Skin of body (tissue), 3 donors: ENCODE measurements at places on chromosomes 5 and 9. TPM values are rescaled to one million over a fixed set of nuclear protein-coding genes. Genes with fewer than 3 reads are reported as not detected.

DNA sequence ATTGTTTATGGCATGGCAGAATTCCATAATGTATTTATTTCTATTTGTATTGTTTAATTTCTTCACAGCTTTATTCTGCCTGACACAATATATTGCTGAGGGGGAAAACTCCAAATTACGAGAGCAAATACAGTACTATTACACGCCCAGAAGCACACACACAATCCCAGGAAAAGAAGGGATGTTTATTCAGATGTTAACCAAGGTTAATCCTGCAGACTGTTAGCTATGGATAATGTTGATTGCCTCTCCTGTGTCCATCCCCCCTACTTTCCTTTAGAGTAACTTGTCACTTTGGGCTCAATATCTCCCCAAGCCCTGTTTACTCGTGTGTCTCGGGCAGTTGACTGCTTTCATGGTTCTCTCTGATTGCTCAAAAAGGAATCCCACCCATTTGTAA lies 84.2 kb upstream of the ERCC6L2 start:
- DNase-seq, result no peak

- no peak for DNase-seq
Measured at GRCh38 chr9:68538200-68538599, 2.5 kb downstream of the TMEM252 start.

The OR13F1 gene
- not detected for total RNA-seq

DNA sequence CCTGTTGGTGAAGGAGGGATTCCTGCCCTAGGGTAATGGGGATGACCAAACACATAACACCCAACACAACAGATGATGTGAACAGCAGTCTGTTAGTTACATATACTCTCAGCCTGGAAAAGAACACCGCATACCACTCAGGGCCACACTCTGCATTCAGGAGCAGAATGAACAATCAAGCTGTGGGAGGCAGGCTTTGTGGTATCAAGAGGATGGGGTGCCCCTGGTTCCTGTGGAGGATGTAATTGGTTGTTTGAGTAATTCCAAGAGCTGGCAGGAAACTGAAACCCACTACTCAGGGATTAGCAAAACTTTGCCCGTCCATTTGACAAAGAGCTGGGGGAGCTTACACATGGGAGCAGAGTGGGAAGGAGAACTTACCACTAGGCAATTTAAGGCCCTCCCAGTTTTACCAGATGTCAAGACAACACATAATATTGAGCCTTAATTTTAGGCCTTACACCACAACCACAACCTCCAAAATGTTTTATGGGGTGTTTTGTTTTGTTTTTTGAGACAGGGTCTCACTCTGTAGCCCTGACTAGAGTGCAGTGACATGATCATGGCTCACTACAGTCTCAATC lies 15.6 kb upstream of the PRKAA1 start:
- no peak for DNase-seq

The TLX3 gene
- not detected for total RNA-seq

DNA sequence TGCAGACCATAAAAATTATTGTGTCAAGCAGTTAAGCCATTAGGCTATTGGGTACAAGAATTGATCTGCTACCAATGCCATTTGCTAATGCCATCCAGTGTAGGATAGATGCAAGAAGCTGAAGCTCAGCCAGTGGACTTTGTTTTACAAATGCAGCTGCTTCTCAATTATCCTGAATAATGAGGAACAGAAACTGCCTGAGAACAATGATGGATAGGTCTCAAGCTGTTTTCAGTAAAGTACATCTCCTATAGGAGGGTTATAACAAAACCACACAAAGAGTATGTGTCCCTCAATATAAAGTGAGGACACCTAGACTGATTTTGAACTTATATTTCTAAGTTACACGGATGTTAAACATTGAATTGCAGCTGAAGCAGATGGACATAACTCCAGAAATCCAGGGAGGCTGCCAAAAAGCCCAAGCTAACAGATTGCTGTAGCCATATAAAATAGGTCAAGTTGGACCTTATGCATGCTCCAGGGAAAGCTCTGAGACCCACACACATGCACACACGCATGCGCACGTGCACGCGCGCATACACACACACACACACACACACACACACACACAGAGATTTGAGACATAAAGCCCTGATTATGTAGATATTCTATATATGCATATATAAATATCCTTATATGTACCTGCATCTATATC lies 482.7 kb upstream of the CD180 start:
- peak; percentile 59 for DNase-seq

GRCh38 chr5:643351-643801 lies 31.2 kb downstream of the CEP72 start:
- DNase-seq, result no peak

DNA sequence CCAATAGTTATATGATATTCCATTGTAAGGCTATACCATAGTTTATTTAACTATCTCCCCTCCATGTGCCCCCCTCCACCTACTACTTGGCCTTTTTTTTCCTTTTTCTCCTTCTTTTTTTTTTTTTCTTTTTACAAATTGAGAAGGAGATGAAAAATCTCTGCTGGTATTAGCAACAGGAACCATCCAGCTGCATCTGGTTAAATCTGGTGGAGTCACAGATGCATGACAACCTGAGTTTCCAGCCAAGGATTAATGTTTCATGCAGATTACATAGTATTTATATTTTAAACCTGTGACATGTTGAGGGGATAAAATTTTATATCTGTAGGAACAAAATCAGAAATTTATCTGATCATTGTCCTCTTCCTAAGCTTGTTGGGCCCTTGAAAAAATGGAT lies 128.5 kb upstream of the IQGAP2 start:
- DNase-seq, result peak; percentile 30

DNA sequence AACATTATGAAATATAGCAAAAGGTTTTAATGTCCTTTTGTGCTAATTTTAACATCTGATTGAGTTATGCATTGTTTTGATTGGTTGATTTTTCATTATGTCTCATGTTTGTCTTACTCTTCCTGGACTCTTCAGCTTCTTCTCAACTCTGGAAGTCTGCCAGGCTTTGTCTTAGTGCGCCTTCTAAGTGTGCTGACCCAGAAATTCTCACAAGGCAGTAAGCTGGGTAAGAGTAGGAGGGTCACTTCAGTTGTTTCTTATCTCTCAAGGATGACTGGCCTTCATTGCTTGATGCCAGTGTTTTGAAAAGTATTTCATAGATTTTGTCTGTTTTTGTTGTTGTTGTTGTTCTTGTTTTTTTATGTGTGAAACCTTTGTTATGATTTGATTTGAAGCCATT lies 59.2 kb downstream of the RIC1 start:
- no peak for DNase-seq

- no peak for DNase-seq
Measured at GRCh38 chr5:73908395-73908794, 282.4 kb downstream of the ARHGEF28 start.

DNA sequence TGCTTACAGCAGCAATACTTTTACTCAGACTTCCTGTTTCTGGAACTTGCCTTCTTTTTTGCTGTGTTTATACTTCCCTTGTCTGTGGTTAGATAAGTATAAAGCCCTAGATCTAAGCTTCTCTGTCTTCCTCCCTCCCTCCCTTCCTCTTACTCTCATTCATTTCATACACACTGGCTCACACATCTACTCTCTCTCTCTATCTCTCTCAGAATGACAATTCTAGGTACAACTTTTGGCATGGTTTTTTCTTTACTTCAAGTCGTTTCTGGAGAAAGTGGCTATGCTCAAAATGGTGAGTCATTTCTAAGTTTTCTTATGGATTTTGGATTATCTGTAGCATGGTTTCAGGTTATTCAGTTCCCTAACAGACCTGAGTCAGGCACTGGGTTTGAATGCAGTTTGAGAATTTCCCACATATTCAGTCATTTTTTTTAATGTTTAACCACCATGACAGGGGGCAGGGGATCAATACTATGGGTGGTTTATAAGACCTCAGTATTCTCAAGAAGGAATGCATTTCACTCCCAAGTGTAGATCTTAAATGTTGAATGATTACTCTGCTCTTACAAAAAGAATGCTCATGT lies at the start of gene IL7R:
IL7R (plus strand) TSS at position 127 of the 587 bp plus-strand sequence; CDS start at position 214, 87 bp downstream.
- no peak for DNase-seq

DNA sequence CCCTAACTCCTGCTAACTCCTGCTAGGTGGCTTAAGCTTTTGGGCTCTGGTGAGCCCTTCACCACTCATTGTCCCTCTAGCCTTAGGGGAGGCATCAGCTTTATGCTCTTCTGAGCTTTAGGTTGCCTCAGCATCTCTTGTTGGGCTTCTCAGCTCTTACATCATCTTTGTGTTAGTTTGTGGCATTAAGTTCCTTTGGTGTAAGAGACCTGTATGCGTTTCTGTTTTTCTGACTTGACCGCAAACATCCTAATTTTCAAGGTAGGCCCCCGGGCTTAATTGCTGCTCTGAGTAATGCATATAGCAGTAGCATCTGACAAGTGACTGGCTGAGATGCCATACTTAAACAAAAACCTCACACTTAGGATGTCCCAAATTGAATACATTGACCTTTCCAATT lies 287.8 kb upstream of the TUT7 start:
- no peak for DNase-seq

The RORB gene
- 0.39 TPM for total RNA-seq

The C5orf52 gene
- not detected for total RNA-seq

The RETREG1 gene
- 27.4 TPM for total RNA-seq

The SPATA6L gene
- 2.1 TPM for total RNA-seq

GRCh38 chr9:87322840-87323635 lies 174.6 kb upstream of the DAPK1 start:
- DNase-seq, result peak; percentile 73

GRCh38 chr5:124870070-124870469 lies 123.6 kb upstream of the ZNF608 start:
- no peak for DNase-seq

DNA sequence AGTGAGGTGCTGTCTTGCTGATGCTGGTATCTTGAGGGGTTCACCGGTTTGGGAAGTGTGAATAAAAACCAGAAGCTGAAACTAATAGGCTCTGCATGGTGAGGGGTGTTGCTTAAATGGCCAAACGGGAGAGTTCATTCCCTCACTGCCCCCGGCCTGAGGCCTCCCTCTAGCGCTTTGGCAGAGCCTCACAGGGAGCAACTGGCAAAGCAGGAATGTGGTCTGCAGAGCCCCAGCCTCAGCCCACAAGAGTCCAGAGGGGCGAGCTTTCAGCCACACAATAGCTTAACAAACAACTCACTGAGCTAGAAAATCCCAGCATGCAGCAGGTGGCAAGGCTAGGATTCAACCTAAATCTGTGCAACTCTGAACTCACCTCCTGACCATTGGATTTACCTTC lies 234.8 kb downstream of the MED10 start:
- no peak for DNase-seq

DNA sequence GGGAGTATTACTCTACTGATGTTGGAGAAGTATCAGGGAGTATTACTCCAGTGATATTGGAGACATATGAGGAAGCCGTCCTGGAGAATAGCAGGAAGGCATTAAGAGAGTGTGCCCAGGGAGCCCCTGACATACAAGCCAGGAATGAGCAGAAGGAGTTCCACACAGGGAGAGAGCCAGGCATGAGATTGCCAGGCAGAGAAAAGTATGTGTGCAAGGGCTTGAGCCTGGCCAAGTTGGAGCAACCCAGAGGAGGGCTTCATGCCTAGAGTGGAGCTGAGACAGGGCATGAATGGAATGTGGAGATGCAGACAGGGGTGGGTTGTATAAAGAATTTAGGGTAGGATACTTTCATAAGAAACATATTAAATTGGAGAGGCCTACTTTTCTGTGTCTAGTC lies 213.8 kb downstream of the ADCY2 start:
- no peak for DNase-seq

The GFM2 gene
- 36.7 TPM for total RNA-seq
